ENCODE measurements at places on chromosomes 12 and 14. TPM values are rescaled to one million over a fixed set of nuclear protein-coding genes. Genes with fewer than 3 reads are reported as not detected.

The DEPDC4 gene
- total RNA-seq: 1.9 TPM

The ERBB3 gene
- total RNA-seq: 1.3 TPM

The ADAM20 gene
- 0.56 TPM for total RNA-seq

The TSPAN19 gene
- not detected for total RNA-seq

The NOVA1 gene
- total RNA-seq: 0.39 TPM

The INHBC gene
- not detected for total RNA-seq

The OR6C6 gene
- total RNA-seq: not detected

The IRAK3 gene
- 4.8 TPM for total RNA-seq

The OTUB2 gene
- total RNA-seq: 3.3 TPM

The BATF gene
- 149 TPM for total RNA-seq

The MPHOSPH9 gene
- 94.5 TPM for total RNA-seq

The TAS2R42 gene
- total RNA-seq: not detected

The LRRC10 gene
- not detected for total RNA-seq

The TSPAN11 gene
- total RNA-seq: not detected

The CCDC184 gene
- 0.12 TPM for total RNA-seq

The SYNE3 gene
- total RNA-seq: 72.5 TPM

The GYS2 gene
- 0.24 TPM for total RNA-seq

The NEUROD4 gene
- not detected for total RNA-seq

The SELPLG gene
- total RNA-seq: 239 TPM

The GLT1D1 gene
- total RNA-seq: 0.22 TPM

The APOF gene
- not detected for total RNA-seq

The FOXG1 gene
- total RNA-seq: not detected

The INTS13 gene
- 37.7 TPM for total RNA-seq

The ARHGAP9 gene
- total RNA-seq: 192 TPM

The SDR9C7 gene
- not detected for total RNA-seq

The DNAH10 gene
- total RNA-seq: 0.25 TPM

The PTPRQ gene
- not detected for total RNA-seq

The DCN gene
- total RNA-seq: not detected

The ESR2 gene
- 0.05 TPM for total RNA-seq

The CIROP gene
- total RNA-seq: not detected

The KERA gene
- total RNA-seq: not detected

The NELL2 gene
- 47.1 TPM for total RNA-seq

The ASB2 gene
- total RNA-seq: 66.6 TPM

The TMEM52B gene
- not detected for total RNA-seq

The TMCC3 gene
- 0.37 TPM for total RNA-seq

The NFKBIA gene
- total RNA-seq: 498 TPM

All from T-helper 1 cell treated with Interleukin-12 subunit alpha and Interleukin-12 subunit beta and Interleukin-4 antibody, amounts not matched to agents 30 ng/mL and 1 ng/mL, for 36 hours (primary cell).